ENCODE measurements at places on chromosomes 11 and 22.

- no peak for DNase-seq
Observed at GRCh38 chr11:7531011-7531410, 17.2 kb downstream of the PPFIBP2 start.

- no peak for DNase-seq
Observed at GRCh38 chr11:125583496-125583895, 9.2 kb upstream of the STT3A start.

GRCh38 chr11:72770799-72771198 lies 18.6 kb upstream of the ARAP1 start:
- DNase-seq = no peak

DNA sequence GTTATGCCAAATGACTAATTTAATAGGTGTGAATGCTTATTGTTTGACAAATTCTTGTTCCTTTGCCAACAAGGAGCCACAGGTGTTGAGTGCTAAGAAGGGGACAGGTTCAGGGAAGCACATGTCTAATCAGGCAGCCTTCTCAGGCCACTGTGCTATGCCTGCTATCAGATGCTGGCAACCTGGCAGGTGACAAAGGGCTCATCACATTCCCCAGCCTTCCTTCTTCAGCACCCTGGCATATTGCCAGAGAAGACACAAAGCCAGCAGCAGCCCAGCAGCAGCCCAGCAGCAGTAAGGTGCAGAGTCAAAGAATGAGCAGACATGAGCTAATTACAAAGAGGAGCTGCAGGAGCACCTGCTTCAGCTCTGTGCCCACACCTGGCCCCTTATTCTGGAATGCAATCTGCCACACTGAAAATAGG lies 68.2 kb downstream of the GUCY1A2 start:
- DNase-seq = no peak
